Myocyte (in vitro differentiated cells): ENCODE measurements at places on chromosomes 3 and 15. TPM values are rescaled to one million over a fixed set of nuclear protein-coding genes. Genes with fewer than 3 reads are reported as not detected.

DNA sequence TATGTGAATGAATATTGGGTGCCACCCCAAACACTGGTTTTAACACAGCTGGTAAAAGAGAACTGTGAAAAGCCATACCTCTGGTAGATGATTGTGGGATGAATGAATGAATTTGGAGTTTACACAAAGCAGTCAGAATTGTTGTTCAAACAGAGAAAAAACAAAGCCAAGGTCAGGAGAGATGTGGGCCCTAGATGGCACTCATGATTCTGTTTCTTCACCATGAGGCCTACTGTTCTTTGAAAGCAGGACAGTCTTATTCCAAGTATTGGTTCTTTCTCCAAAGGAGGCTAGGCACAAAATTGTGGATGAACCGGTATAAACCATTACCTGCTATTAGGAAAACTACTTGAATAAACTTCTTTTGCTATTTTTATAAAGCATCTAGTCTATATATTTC lies 97.6 kb downstream of the SAMMSON start:
- no peak for DNase-seq

DNA sequence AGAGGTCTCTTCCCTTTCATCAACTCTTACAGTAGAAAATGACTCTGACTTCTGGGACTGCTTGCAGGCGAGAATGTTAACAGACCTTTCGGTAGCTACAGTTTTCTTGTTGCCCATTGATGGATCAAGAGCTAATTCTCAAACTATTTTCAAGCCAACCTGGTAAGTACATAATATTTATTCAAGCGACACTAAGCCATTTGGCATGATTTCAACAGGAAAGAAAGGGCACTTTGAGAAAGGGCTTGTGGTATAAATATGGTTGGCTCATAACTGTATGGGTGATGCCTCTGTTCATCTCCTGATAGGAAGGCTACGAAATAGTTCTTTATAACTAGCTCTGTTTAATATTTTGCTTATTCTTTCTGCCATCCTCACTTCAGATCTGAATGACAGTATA lies 196.2 kb upstream of the CNTN4 start:
- DNase-seq, result no peak

GRCh38 chr15:75891895-75892294 lies 11.8 kb upstream of the FBXO22 start:
- DNase-seq, result peak; percentile 91

DNA sequence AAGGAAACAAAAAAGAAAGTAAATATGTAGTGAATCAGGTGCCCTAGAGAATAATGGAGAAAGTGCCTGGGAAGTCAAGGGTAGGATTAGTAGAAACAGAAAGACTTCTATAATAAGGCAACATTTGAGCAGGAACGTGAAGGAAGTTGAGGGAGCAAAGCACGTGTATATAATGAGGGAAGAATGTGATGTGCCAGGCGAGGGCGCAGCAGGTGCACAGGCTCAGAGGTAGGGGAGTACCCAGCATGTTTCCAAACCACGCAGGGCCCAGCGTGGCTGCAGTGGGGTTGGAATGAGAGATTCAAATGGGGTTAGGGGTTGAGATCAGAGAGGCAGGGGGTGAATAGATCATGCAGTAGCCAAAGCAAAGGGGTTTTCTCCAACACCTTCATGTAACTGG lies 91.9 kb upstream of the VGLL4 start:
- no peak for DNase-seq

The ZNF860 gene
- 0.36 and 0.48 TPM in 2 replicates for total RNA-seq

The PYGO1 gene
- total RNA-seq, result 13.9 and 15.2 TPM in 2 replicates

The SAXO2 gene
- 0.29 and 3.6 TPM in 2 replicates for total RNA-seq
